ENCODE measurements at places on chromosomes 16 and 17.

- DNase-seq, result peak; percentile 52
These were observed 34.5 kb upstream of the TMC5 start for GRCh38 chr16:19382887-19383816.

DNA sequence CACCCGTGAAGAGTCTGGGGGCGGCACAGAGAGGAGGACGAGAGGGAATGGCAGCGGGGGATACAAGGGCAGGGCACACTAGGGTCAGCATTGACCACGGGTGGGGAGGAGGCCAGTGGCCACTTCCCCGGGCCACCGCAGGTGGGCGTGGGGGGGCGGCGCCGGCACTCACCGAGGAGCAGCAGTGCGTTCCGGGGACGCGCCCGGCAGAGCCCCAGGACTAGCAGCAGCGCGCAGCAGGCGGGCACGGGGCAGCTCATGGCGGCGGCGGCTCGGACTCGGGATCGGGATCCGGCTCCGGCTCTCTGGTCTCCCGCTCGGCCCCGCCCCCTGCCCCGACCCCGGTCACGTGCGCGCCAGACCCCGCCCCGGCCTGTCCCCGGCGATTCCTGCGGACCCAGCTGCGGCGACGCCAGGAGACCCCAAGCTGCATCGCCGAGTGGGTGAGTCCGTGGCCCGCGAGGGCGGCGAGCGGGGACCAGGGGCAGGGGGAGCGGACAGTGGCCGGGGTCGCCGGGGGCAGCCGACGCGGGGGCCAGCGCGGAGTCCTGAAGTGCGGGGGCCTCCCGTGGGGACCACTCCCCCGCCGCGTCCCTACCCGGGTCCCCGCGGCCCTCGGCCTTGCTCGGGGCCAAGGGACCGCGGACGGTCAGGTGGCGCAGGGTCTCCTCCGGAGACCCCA is at the start of the genes SGSH and SLC26A11:
Gene SGSH, minus strand, starts transcription at position 280 of the 682 bp plus-strand sequence. Its CDS starts 20 bp downstream, at position 260.
Gene SLC26A11, plus strand, starts transcription at position 374 of the 682 bp plus-strand sequence. CDS start 1,134 bp downstream, outside the sequence.
- peak; percentile 44 for DNase-seq

DNA sequence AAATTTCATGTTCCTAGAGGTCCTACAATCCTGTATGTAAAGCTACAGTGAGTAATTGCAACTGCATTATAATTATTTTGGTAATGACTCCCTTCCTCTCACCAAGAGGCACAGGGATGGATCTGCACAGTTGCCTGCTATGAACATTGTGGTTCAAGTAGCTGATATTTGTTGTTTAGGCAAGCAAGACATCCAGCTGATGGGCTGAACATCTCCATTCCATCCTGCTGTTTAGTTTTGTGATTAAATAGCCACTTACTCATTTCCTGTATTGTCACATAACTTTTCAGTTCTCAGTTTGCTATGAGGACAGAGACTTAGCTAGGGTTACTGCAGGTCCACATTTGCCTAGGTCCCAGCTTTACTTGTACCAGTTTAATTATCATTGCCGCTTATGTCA is 181.2 kb upstream of the TBX2 start:
- DNase-seq, result no peak

DNA sequence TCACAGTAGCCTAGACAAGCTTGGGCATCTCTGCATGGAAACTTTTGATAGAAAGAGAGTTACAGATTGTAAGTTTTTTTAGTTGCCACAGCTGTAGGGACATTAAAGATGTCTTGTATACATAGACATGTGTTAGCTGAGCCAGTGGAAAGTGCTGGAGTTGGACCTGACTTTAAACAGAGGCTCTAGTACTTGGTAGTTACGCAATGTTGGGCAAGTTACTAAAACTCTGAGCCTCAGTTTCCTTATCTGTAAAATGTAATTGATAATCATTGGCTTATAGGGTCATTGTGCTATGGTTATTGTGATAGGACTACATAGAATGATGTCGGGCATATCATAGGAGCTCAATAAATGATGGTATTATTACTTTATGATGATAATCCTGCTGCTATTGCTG is 225.8 kb upstream of the CPHXL start:
- no peak for DNase-seq

DNA sequence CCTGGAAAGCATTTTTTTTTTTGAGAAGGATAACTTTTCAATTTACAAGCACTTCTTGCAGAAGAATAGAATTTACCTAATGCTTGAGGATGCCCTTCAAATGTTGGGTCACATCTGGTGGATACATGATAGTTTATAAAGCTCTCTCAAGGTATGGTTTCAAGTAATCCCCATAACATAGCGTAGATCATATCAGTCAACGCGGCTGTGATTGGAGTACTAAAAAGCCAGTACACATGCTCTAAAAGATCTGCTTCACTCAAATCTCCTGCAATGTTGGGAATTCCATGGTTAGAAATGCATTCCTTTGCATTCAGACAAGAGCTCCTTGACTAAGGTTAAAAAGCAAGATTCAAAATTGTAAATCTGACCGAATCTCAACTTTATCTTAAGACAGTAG is 3.9 kb upstream of the KCNJ16 start:
- DNase-seq, result no peak
